Activated CD4-positive, alpha-beta T cell treated with anti-CD3 and anti-CD28 coated beads, Interleukin-2, amount 50 U/mL, for 4 hours (primary cell): ENCODE measurements at places on chromosomes 16 and 17.

GRCh38 chr16:75805946-75806345, 79.7 kb upstream of the CPHXL start:
- no peak for DNase-seq

- DNase-seq = no peak
These were observed 23.5 kb downstream of the TMC6 start for GRCh38 chr17:78105101-78105500.

DNA sequence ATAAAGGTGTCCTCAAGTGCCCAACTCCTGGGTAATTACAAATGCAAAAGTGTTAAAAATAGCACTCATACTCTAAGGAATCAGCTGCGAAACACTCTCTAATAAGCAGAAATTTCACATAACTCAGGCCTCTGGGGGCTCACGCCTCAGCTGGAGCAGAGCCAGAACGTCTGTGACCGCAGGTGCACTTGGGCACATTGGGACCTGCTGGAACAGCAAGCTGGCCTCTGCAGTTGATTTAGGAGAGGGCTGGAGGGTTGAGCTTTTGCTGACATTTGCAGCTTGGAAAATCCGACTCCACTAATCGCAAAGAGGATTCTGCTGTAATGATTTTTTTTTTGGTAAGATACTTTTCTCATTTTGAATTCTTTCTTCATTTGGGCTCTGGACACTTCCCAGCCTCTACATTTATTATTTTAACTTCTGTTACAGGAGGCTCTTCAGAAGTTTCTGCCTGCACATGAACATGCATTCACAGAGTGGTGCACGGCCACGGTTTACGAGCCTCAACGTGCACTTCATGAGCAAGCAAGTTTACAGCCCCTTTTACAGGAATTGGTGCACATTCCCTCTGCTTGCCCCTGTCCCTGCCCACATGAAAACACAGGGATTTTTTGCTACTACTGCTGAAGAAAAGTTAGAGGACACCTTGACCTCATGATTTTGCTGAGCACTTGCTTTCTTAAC, 4.1 kb upstream of the SNTB2 start:
- no peak for DNase-seq

GRCh38 chr17:36598951-36599401, 2.4 kb upstream of the MRM1 start:
- no peak for DNase-seq

DNA sequence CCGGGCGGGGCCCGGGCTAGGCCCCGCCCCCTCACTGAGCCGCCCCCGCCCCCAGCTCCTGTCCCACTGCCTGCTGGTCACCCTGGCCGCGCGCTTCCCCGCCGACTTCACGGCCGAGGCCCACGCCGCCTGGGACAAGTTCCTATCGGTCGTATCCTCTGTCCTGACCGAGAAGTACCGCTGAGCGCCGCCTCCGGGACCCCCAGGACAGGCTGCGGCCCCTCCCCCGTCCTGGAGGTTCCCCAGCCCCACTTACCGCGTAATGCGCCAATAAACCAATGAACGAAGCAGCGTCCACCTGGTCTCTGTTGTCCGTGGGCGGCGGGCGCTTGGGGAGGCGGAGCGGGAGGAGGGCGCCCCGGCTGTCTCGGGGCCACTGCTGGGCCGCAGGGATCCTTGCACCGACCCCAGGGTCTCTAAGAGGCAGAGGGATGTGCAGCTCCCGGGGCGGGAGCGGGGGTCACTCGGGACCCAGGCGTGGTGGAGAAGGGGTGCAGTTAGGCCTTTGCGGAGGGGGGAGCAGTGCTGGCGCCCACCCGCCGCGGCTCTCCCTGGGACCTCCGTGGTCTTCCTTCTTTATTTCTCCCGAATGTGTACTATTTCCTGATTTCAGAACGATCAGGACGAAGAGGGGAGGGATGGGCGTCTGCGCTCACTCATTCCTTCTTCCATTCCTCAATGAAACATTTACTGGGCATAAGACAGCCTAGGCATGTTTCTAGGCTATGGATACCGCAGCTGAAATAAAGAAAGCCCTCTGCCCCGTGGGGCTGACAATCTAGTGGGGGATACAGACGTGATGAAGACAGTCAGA, 2.0 kb downstream of the HBZ start:
- no peak for DNase-seq

- DNase-seq = no peak
These were observed 68.3 kb upstream of the BCAR1 start for GRCh38 chr16:75319513-75320411.

DNA sequence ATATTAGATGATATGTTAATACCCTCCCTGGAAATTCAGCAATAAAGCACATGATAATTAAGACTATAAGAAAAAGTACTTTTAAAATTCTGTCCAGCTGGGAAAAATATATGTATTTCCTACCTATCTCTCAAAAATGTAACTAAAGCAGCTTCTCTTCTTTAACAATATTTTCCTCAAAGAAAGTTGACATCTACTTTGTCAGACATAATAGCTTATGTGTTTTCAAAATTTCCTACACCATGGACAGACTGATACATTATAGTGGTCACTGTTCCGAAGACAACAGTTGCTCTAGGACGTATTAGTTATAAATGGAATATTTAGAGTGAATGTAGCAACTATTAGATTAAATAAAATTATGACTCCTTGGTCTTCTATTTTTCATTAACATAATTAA, 131.4 kb upstream of the NACA2 start:
- DNase-seq = no peak

- DNase-seq = no peak
These were observed 402.7 kb upstream of the TNRC6C start for GRCh38 chr17:77555741-77556291.

- DNase-seq = no peak
These were observed 74.1 kb downstream of the ASIC2 start for GRCh38 chr17:33218698-33219601.

DNA sequence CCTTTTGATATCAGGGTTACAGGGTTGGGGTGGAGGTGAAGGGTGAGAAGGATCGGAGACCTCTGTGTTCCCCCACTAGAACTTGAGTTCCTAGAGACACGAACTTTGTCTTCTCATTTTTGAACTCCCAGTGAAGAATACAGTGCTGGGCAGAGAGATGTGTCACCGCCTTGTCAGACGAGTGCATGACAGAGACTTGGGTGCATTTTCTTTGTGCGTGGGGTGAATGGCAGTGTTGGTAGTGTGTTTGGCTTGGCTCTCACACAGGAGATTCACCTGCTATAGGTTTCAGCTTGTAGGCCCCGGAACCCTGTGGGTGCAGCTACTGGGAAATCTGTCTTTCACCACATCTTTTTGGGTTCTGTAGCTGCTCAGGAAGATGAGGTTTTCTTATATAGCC, 40.0 kb upstream of the CCR7 start:
- DNase-seq = peak; percentile 72

GRCh38 chr16:58970775-58971174, 236.7 kb upstream of the GOT2 start:
- no peak for DNase-seq

- DNase-seq = no peak
These were observed 14.9 kb downstream of the CDH16 start for GRCh38 chr16:66903544-66904427.

GRCh38 chr17:11130367-11130766, 110.6 kb upstream of the SHISA6 start:
- DNase-seq = no peak

GRCh38 chr17:67443931-67444595, 67.0 kb downstream of the PITPNC1 start:
- no peak for DNase-seq

DNA sequence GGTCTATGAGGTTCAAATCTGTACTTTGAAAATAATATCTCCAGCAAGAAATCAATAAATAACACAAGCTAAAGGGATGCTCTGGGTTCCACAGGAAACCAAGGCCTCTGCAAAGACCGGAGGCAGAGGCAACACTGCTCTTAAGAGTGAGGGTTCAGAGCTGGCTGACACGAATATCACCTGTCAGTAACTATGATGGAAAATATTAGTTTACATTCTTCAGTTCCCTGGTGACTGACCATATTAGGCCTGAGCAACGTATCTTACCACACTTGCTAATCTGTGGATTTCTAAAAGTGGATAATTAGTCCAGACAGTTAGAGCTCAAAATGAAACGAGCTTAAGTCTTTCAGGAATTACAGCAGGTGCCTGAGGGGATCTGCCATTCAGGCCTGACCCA, 459.3 kb downstream of the HS3ST3B1 start:
- no peak for DNase-seq

- no peak for DNase-seq
These were observed 625.1 kb downstream of the HS3ST4 start for GRCh38 chr16:26316683-26317464.

DNA sequence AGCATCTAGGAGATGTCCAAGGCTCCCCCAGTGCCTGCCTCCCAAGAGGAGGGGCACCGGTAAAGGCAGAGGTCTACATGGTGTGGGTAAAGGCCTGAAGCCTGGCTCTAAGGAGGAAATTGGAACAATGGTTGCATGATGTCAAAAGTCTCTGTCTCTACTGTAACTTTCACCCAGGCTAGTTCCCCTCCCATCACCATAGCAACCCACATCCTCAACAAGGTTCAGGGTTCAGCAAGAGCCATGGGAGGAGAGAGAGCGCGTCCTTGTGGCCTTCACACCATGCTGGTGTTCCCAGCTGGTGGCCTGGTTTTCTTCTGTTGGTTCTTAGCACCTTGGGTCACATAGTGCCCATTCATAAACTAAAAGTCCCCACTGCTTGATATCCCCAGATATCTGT, 196.7 kb upstream of the CDH5 start:
- DNase-seq = no peak

- DNase-seq = no peak
These were observed 240.5 kb downstream of the GSG1L start for GRCh38 chr16:27822996-27823395.

DNA sequence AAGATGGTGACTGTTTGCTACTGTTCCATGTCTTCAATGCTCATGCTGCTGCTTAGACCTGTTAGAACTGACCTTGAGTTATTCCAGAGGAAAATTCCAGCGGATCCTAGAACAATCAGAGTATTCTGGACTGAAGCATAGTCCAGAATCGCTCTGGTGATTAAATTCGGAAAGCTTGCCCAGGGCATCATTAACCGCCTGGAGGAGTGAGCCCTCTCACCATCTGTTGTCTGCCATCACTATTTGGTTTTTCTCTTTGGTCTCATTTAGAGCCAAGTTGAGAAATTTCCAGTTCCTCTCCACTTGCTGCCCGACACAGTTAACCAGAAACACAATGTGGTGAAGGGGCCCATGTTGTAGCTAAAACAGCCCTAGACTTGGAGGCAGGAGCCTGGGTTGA, 104.1 kb downstream of the BMERB1 start:
- no peak for DNase-seq

DNA sequence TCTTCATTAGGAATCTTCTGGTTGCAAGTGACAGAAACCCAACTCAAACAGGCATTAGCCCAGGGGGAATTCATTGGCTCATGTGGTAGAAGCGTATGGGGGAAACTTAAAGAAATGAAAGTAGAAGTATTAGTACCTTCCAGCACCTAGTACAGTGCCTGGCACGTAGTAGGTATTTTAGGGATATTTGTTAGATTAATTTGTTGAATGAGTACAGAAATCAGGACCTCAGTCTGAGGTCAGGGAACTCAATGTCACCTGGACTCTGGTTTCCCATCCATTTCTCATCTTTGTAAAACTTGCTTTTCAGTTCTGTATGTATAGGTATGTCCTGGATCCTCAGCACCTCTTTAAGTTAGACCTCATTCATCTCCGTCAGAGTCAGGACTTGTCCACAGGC, 32.5 kb downstream of the TMC5 start:
- no peak for DNase-seq

DNA sequence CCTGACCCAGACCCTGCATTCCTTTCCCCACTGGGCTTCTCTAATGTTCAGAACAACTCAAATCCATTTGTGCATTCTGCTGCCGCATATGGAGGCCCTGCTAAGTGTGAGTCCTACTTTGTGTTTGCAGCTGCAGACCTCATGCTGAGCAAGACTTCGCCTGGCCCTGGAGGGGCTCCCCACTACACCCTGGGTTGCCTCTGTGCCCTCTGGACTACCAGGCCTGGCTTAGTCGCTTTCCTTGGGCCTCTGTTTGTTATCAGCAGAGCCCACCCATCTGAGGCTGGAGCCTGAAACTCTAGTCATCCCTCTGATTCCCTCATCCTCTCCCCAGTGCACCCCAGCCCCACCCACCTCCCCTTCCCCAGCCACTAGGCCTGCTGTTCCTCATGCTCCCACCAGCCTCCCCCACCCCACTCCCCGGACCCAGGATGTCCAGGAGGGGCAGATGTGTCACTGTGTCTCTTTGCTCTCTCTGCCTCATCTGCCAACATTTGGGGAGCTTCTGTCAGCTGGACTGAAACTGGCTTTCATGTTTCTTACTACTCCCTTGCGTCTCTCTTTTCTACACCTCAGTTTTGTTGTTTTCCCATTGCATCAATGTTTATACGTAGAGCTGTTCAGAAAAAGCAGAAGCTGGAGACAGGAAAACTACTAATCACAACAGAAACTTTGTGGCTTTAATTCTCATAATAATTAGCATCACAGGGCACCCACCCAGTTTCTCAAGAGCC, 17.9 kb upstream of the CD300E start:
- DNase-seq = no peak

DNA sequence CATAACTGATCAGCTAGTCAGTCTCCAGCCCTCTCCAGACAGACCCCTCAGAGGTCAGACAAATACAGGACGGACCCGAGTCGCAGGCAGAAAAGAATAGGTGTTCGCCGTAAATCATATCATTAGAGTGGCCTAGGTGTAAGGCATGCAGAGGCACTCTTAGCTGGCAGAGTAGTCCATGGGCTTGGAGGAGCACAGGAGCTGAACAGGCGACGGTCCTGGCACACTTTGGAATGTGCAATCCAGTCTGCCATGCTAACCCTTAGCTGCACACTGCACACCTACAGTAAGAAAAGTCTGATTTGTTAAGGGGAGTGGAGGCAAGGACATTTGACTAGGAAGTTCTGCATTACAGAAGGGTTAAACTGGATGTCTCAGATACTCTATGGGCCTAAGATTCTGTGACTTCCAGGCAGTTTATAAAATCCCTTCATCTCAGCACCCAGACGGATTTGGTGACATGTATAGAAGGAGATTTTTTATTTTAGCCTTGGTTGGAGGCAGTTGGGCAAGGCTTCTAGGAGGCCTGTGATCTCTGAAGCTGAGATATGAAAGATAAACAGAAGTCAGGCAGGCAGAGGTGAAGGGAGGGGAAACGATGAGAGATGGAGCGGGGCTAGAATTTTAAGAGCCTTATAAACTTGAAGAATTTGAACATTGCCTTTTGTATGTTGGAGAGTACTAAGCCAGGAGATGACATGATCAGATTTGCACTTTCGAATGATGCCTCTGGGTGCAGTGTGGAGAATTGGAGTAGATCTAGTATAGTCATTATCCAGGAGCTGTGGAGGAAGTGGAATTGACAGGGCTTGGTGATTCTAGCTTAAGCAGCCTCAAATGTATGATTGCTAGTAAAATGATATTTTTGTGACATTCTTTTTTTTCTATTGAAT, 34.6 kb upstream of the SLC5A11 start:
- no peak for DNase-seq

DNA sequence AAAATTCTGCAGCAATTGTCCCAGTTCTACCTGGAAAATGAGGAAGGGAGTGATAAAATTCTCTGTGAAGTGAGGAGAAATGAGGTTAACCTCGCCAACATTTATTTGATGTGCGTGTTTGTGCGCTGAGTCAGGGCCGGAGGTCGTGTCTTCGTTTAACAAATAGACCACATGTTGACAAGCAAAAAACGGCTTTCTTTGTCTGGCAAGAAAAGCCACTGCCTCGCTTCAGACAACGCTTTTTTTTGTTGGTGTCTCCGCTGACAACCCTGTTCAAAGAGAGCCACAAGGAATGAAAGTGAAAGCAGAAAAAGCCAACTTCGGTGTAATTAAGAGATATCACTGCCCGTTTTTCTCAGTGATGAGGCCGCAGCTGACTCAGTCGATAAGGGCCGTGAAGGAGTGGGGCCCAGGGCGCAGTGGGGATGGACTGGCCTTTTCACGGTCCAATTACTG, 510.6 kb downstream of the CDH13 start:
- DNase-seq = no peak

- DNase-seq = no peak
These were observed 3.6 kb upstream of the KDM8 start for GRCh38 chr16:27199736-27200135.
